GM23248 (cell line): ENCODE measurements at places on chromosomes 7 and 10. TPM values are rescaled to one million over a fixed set of nuclear protein-coding genes. Genes with fewer than 3 reads are reported as not detected.

The ITGB1 gene
- 5,235 and 7,382 TPM in 2 replicates for total RNA-seq

The GSTO2 gene
- total RNA-seq = 1.1 and 8.7 TPM in 2 replicates

The COX15 gene
- total RNA-seq = 20.3 and 21.4 TPM in 2 replicates

The CDHR3 gene
- 2.6 and 3.3 TPM in 2 replicates for total RNA-seq

The TMEM184A gene
- not detected in 2 replicates for total RNA-seq

The THNSL1 gene
- 2.7 and 3.0 TPM in 2 replicates for total RNA-seq

The NKX1-2 gene
- total RNA-seq = not detected in 2 replicates

The SAMD8 gene
- total RNA-seq = 30.5 and 31.5 TPM in 2 replicates

The RBP3 gene
- total RNA-seq = not detected in 2 replicates

The GRID1 gene
- not detected in 2 replicates for total RNA-seq

The NEURL1 gene
- total RNA-seq = 0.63 and 1.1 TPM in 2 replicates

The LRMDA gene
- total RNA-seq = 0.13 TPM in 1 of 2 replicates, not detected in the other

The NEUROD6 gene
- total RNA-seq = not detected in 2 replicates

The SLC13A1 gene
- not detected in 2 replicates for total RNA-seq

The NRCAM gene
- total RNA-seq = 7.0 and 11.0 TPM in 2 replicates

The PAX4 gene
- not detected in 2 replicates for total RNA-seq

The SYT15 gene
- 0.89 and 1.2 TPM in 2 replicates for total RNA-seq

The FLNC gene
- 304 and 353 TPM in 2 replicates for total RNA-seq

The GGCT gene
- 31.3 and 40.0 TPM in 2 replicates for total RNA-seq

The SMIM30 gene
- total RNA-seq = 60.3 and 63.9 TPM in 2 replicates

The TCAF2 gene
- 3.4 and 5.9 TPM in 2 replicates for total RNA-seq

The ZNF727 gene
- total RNA-seq = not detected in 2 replicates

The TACC2 gene
- total RNA-seq = 4.3 and 5.8 TPM in 2 replicates

The DYDC1 gene
- total RNA-seq = not detected in 2 replicates

The ERVW-1 gene
- not detected in 2 replicates for total RNA-seq

The SSC4D gene
- 0.43 TPM in 1 of 2 replicates, not detected in the other for total RNA-seq

The PNLIP gene
- total RNA-seq = not detected in 2 replicates

The LEP gene
- 0.22 TPM in 1 of 2 replicates, not detected in the other for total RNA-seq
